Heart left ventricle (tissue), 16 donors: ENCODE measurements at places on chromosomes 12 and 14.

- no peak for DNase-seq
Observed at GRCh38 chr14:64601571-64601970, 51.8 kb downstream of the PPP1R36 start.

DNA sequence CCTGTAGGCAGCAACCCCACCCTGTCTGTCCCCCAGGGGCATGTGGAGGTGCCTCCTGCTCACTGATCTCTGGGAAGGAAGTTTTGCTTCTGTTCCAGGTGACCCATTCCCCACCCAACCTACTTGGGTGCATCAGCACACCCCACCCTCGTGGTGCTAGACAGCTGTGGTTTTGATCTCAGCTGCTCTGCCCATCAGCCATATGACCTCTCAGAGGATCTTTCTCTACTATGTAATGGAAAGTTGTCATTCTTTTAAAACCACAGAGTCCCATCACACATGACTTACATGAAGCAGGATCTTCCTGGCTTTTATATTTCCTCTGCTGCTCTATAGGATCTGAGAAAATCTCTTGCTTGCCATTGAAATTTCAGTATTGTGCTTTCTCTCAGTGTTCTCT lies 13.5 kb upstream of the KRT82 start:
- DNase-seq = no peak

GRCh38 chr12:109191621-109192250 lies 75.3 kb downstream of the ACACB start:
- DNase-seq = no peak

GRCh38 chr14:68865542-68865941 lies 72.7 kb upstream of the ZFP36L1 start:
- no peak for DNase-seq

DNA sequence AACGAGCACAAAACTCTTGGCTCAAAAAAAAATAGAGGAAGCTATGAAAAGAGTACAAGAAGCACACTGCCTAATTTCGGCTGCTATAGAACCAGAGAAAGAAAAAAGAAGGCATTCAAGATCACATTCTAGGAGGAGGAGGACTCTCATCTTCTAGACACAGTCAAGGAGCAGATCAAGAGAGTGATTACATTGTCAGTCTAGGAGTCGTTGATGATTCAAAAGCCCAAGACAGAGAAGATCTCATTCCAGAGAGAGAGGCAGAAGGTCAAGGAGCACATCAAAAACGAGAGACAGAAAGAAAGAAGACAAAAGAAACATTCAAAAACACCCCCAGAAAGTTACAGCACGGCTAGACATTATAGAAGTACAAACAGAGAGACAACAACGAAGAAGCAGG lies 131.8 kb upstream of the AEBP2 start:
- DNase-seq = no peak

DNA sequence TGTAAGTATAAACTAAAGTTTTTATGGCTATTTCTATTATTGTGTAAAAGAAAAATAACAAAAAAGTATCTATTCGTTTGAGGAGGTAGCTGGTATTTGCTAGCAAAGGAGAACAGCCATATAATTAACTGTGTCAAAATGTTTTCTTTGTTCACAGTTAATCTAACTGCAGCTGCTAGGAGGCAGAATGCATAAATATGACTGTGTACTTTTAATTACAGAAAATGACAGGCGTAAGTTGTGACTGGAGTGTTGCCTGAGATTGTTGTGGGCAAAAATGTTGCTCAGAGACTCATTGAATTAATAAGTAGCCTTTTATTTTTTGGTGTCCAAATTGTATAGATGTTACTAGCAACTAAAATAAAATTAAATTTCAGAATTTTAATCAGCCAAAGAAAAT lies 33.5 kb downstream of the PTPRO start:
- no peak for DNase-seq

DNA sequence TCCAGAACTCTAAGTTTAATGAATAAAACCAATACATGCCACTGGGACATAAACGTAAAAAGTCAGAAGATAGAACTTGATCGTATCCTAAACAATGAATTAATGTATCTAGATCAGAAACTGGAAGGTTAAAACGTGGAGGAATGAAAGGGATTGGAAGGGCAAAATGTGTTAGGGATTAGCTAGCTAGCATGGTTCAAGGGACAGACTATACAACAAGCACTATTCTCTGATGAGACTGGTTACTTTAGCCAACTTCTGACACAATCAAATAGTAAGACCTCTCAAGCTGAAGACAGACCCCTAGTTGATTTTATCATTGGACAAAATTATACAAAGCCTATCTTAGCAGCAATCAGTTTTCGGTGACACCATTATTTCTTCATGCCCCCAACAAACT lies 18.7 kb upstream of the OXA1L start:
- DNase-seq = no peak

- no peak for DNase-seq
Observed at GRCh38 chr12:100404769-100405407, 48.0 kb downstream of the SLC17A8 start.

DNA sequence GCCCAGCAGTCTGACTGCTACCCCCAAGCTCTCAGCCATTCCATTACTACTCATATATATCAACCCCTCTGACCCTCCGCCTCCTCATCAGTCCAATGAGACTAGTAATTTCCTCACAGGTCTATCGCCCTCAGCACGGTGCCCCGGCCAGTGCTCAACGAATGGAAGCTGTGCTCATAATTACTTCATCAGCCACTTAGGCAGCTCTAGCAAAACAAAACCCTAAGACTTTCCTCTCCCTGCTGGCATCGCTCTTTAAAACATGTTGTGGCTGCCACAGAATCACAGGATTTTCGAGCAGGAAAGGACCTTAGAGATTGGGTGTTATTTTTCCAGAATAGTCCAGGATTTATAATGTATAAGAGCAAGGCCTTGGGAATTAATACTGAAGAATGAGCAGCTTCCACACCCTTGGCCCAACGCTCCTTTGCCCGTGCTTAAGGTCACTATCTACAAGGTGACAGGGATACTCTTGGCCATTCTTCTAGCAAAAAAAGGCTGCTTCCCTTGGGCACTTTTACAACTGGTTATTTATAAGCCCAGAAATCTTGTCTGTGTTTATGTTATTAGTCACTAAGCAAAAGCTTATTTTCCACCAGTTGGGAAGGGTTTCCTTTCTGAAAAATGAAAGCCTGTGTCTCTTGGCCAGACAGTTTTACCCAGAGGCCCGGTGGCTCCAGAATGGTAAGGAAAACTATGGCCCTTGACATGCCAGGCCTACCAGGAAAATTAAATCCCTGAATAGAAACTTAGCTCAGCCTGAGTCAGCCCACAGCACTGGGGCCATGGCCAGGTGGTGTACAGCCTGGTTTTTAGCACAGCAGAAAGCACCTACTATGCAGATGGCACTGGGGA lies 47.9 kb downstream of the NUAK1 start:
- DNase-seq = peak; percentile 71

DNA sequence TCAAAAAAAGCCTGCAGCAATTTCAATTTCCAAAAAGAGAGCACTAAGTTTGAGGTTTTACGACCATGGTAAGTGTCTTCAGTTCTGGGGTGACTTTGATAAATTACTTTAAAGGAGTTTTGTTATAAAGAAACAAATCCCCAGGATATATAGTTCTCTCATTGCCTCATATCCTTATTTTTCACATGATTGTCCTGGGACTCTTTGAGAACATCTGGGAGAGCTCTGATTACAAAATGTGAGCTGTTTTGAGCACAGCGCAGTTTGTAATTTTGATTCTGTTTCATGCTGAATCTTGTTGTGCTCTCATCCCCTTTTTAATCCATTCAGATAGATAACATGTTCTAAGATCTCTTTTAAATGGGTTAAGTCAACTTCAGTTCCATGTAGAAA lies 67.7 kb upstream of the DCN start:
- DNase-seq = no peak

- no peak for DNase-seq
Observed at GRCh38 chr12:67019070-67019469, 250.1 kb upstream of the CAND1 start.

DNA sequence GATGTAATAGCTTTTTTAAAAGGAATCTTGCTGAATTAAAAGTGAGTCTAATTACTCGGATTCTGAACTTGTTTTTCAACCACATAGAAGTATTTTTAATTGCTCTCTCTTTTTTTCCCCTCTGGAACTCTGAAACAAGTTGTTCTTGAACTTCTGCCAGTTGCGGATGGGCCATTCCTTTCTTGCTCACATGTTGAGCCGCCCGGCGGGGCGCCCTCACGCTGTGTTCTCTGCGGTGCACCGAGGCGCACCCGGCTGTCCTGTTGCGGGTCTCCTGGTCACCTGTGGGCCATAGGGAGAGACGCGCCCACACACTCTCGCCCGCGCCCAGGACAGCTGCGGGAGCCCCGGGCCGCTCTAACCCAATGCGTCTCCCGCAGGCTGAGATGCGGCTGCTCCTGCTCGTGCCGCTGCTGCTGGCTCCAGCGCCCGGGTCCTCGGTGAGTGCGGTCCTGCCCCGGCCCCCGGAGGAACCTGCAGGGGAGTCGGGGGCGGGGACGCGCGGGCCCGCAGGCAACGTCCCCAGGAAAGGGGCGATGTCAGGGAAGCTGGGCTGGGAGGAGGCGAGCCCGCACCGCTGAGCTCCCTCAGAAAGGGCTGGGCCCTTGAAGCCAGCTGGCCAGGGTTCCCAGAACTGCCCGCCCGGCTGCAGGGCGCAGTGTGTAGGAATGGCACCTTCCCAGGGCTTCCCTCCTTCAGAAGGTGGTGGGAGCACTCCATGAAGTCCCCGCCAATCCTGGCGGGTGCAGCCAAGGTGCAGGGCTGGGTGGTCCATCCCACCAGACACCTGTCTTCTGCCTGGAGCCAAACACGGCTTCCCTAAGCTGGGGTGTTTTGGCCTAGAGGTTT lies 2.3 kb downstream of the PAPLN start:
- peak; percentile 66 for DNase-seq

DNA sequence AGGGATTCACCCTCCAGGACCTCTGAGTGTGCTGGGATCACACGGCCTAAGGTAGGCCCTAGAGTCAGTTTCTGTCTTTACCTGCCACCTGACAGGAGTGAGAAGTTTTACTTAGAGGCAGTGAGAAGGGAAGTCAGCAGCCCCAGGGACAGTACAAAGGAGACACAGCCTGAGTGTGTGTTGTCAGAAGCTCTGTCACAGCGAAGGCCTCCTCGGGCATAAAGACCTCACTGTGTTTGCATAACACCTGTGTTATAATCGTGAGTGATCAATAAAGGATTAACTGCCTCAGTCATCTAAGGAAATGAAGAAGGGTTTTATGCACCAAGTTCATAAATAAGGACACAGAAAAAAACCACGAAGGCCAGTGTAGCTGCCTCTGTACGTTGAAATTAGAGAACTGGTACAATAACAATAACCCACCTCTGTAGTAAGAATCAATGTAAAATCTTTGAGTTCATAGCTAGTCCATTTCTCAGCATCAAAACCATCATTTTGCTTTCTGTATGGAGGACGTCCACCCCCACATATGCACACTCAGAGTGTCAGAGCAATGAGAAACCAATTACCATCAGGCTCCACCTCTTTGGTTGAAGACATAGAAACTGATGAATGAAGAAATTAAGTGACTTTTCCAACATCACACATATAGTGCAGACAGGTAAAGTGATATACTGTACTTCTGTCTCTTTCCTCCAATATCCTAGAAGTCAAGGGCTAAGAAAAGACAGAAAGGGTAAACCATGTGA lies 159.3 kb downstream of the DAD1 start:
- no peak for DNase-seq

GRCh38 chr14:57329833-57330232 lies 60.6 kb upstream of the NAA30 start:
- no peak for DNase-seq

DNA sequence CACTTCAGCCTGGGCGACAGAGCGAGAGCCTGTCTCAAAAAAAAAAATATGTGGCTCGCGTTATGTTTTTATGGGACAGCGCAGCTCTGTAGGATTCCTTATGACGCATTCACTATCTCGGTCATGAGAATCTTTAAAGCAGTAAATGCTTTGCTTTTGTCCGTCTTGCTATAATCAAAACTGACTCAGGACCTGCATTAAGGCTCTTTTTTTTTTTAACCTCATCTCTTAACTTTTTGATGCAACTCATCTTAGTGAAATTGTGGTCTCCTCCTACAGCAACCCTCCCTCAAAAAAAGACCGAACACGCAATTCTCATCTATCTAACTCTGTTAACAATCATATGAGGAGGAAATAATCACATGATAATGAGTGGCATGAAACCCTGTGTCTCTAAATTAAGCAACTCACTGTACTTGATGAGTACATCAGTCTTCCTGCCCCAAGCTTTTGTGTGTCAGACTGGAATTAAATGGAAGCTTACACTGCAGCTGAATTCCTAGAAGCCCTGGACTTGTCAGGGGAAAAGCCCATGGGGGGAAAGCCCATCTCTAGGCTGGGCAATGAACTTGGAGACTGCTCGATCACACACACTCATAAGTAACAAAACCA lies 4.3 kb downstream of the P2RX4 start:
- no peak for DNase-seq

GRCh38 chr12:28360253-28360652 lies 170.0 kb downstream of the CCDC91 start:
- DNase-seq = no peak

GRCh38 chr12:122245553-122245952 lies 19.7 kb upstream of the DIABLO start:
- no peak for DNase-seq

DNA sequence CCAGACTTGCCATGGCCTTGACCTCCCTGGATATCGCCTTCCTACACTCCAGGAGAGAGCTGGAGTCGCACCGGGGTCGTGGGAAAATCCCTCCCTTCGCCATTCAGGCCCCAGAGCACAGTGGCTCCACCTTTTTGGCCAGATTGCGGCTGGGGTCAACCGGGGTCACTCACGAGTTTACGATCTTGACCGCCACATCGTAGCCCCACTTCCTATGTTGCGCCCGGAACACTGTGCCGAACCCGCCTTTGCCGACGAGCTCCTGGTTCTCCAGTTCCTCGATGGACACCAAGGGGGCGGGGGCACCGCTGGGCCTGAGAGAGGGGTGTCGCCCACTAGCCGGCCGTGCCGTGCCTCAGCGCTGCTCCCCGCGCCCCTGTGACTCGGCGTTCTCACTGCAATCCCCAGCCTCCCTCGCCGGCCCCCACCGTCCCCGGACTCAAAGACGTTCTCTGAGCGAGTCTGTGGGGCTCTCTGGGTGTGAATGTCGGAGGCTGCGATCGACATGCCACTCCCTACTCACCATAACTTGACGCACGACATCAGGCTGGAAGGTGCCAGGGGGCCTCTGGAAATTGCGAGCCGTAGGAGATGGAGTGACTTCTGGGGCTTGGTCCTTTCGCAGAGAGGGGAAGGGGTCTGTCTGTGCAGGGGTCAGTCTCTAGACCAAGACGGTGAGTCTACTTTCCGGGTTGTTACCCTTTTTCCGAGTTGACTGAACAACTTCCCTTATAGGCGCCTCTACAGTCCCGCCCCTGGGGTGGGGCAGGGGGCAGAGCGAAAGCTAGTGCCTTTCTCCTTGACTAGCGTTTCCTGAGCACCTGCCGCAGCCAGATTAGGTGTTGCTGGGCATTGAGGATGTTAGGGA lies at the start of gene RIPK3:
RIPK3 (minus strand) TSS at position 708 of the 868 bp plus-strand sequence; CDS start at position 543, 165 bp downstream.
- peak; percentile 57 for DNase-seq

GRCh38 chr14:88823968-88824313 lies 510 bp upstream of the TTC8 start:
- no peak for DNase-seq

GRCh38 chr12:53381731-53382630 lies 2.0 kb downstream of the SP1 start:
- DNase-seq = peak; percentile 62

- DNase-seq = no peak
Observed at GRCh38 chr12:90870971-90871725, 83.8 kb downstream of the CCER1 start.
